ENCODE measurements at places on chromosomes 2 and 18. TPM values are rescaled to one million over a fixed set of nuclear protein-coding genes. Genes with fewer than 3 reads are reported as not detected.

DNA sequence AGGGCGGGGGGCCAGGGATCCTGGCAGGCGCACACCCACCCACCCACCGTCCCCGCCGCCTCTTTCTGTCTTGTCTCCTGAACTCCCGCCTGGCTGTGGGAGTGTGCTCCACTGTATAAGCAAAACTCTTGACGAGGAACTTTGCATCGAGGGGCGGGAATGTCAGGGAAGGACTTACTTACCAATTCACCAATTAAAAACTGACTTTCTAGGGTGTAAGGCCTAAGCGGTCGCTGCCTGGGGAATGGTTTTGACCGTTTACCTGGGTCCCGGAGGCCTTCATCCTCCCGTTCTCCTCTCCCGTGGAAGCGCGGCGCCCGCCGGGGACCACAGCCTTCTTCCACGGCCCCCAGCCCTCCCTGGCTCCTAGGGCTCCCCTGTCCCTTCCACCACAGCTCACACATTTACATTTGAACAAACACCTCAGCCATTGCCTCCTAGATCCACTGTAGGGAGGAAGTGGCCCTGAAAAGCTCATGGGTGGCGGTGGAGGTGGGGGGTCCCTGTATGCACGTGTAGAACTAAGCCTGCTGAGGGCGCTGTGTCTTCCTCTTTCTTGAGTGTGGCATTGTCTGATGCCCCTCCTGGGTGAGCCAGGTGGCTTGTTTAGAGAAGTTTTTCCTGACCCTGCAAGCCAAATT, 8.9 kb downstream of the ASIC4 start:
- no peak overlapping the region for H3K27ac ChIP-seq
- no peaks in the 10 kb centered on the region for H3K4me1 ChIP-seq
- H3K27me3 ChIP-seq: no peaks in the 10 kb centered on the region
- no peaks in the 10 kb centered on the region for H3K36me3 ChIP-seq
- no peak overlapping the region for H3K4me3 ChIP-seq
- no peak for DNase-seq

- peaks cover 11% of the 10 kb centered on the region for H3K36me3 ChIP-seq
- no peak overlapping the region for H3K27ac ChIP-seq
- no peaks in the 10 kb centered on the region for H3K4me1 ChIP-seq
- no peak for DNase-seq
- no peaks in the 10 kb centered on the region for H3K27me3 ChIP-seq
Observed at GRCh38 chr2:85635636-85636035, 19.6 kb downstream of the USP39 start.

TEX44 gene
- total RNA-seq: not detected

- H3K4me1 ChIP-seq: no peaks in the 10 kb centered on the region
- DNase-seq: no peak
- no peaks in the 10 kb centered on the region for H3K36me3 ChIP-seq
Observed at GRCh38 chr2:132871831-132872230, 201.8 kb upstream of the LYPD1 start.

BCL11A gene
- total RNA-seq: 2.0 TPM

- no peaks in the 10 kb centered on the region for H3K36me3 ChIP-seq
- no peak for DNase-seq
- peaks cover 2% of the 10 kb centered on the region for H3K4me1 ChIP-seq
- H3K4me3 ChIP-seq: no peak overlapping the region
- no peaks in the 10 kb centered on the region for H3K27me3 ChIP-seq
- peak overlapping the region; percentile 63 for H3K27ac ChIP-seq
Observed at GRCh38 chr2:224969633-224970260, 72.5 kb downstream of the DOCK10 start.

GRCh38 chr2:202299712-202300111, 34.1 kb downstream of the NOP58 start:
- H3K4me3 ChIP-seq: no peak overlapping the region
- no peak overlapping the region for H3K27ac ChIP-seq
- DNase-seq: no peak
- no peaks in the 10 kb centered on the region for H3K27me3 ChIP-seq

AMER3 gene
- total RNA-seq: not detected

GRCh38 chr2:415986-416610, 128.2 kb upstream of the ALKAL2 start:
- DNase-seq: no peak
- no peaks in the 10 kb centered on the region for H3K4me1 ChIP-seq
- H3K27ac ChIP-seq: no peak overlapping the region
- no peaks in the 10 kb centered on the region for H3K27me3 ChIP-seq
- H3K36me3 ChIP-seq: no peaks in the 10 kb centered on the region

DNA sequence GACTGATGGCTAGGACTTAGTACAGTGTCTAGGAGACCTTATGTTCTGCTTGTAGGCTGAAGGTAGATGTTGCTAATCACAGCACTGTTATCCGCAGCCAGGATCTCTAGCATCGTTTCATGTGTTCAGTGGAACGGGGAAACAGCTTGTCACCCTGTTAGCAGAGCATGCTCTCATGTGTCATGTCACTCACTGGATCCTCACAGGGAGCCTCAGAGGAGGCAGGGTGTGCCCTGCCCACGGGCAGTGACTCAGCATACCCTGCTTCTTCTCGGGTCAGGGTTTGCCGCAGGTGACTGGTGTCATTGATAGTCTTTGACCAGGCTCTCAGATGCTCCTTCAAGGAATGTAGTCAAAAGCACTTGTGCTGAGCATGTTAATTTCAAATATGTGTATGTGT, 44.4 kb downstream of the RPIA start:
- no peak overlapping the region for H3K4me3 ChIP-seq
- no peaks in the 10 kb centered on the region for H3K27me3 ChIP-seq
- peaks cover 6% of the 10 kb centered on the region for H3K36me3 ChIP-seq
- no peaks in the 10 kb centered on the region for H3K4me1 ChIP-seq
- no peak for DNase-seq

GRCh38 chr2:241309684-241310117, 5.8 kb downstream of the HDLBP start:
- no peak overlapping the region for H3K27ac ChIP-seq
- H3K36me3 ChIP-seq: no peaks in the 10 kb centered on the region
- no peak for DNase-seq
- no peaks in the 10 kb centered on the region for H3K27me3 ChIP-seq
- no peak overlapping the region for H3K4me3 ChIP-seq
- peaks cover 3% of the 10 kb centered on the region for H3K4me1 ChIP-seq

DNA sequence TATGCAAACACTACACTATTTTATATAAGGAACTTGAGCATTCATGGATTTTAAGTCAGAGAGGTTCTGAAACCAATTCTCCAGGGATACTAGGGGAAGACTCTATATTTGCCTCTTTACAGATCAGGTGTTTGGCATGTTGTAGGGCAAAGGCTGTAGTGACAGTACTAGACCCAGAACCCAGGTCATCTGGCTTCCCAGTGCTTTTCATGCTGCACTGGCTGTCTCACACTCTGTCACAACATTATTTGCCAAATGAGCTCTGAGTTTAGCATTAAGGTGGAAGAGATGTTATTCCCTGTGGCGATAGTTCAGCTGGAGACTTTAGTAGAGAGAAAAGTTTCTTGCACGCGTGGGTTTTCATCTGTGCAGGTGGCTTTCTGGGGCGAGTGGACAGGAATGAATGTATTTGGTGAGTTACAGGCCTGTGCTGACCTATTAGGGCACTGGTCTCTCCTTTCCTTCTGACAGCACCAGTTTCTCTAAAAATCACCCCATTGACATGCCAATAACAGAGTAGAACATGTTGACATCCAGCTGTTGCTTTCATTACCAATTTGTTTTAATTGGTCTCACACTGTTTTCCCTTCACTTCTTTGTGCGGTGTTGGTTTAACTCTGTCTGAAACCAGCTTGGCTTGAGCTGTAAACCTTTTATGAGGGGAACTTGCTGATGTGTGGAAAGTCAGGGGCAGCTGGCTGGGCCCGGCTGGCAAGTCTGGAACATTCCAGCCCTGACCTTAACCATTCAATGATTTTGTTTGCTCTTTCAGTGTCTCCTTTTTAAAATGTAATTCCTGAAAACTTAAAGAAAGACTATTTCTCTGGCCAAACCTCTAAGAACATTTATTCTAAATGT, 643.0 kb upstream of the FAM98A start:
- no peak for DNase-seq
- no peak overlapping the region for H3K27ac ChIP-seq
- no peaks in the 10 kb centered on the region for H3K4me1 ChIP-seq
- no peaks in the 10 kb centered on the region for H3K27me3 ChIP-seq
- H3K36me3 ChIP-seq: no peaks in the 10 kb centered on the region
